ENCODE measurements at places on chromosomes 13 and 19.

GRCh38 chr19:33622809-33623511, 1.2 kb downstream of the CHST8 start:
- no peak for DNase-seq

GRCh38 chr13:112065867-112066623, 904 bp upstream of the SOX1 start:
- no peak for DNase-seq

GRCh38 chr13:99085139-99085807, 107.4 kb upstream of the DOCK9 start:
- peak; percentile 55 for DNase-seq

DNA sequence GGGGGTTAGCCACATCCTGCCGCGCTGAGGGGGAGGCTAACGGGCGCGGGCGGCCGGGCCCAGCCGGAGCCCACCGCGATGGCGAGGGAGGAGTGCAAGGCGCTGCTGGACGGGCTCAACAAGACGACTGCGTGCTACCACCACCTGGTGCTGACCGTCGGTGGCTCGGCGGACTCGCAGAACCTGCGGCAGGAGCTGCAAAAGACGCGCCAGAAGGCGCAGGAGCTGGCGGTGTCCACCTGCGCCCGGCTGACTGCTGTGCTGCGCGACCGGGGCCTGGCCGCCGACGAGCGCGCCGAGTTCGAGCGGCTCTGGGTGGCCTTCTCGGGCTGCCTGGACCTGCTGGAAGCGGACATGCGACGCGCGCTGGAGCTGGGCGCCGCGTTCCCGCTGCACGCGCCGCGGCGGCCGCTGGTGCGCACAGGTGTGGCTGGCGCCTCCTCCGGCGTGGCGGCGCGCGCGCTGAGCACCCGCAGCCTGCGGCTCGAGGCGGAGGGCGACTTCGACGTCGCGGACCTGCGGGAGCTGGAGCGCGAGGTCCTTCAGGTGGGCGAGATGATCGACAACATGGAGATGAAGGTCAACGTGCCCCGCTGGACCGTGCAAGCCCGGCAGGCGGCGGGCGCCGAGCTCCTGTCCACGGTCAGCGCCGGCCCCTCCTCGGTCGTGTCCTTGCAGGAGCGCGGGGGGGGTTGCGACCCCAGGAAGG, 692 bp downstream of the RGS9BP start:
- peak; percentile 26 for DNase-seq

- no peak for DNase-seq
Measured at GRCh38 chr13:98475522-98475921, 101.4 kb downstream of the STK24 start.

DNA sequence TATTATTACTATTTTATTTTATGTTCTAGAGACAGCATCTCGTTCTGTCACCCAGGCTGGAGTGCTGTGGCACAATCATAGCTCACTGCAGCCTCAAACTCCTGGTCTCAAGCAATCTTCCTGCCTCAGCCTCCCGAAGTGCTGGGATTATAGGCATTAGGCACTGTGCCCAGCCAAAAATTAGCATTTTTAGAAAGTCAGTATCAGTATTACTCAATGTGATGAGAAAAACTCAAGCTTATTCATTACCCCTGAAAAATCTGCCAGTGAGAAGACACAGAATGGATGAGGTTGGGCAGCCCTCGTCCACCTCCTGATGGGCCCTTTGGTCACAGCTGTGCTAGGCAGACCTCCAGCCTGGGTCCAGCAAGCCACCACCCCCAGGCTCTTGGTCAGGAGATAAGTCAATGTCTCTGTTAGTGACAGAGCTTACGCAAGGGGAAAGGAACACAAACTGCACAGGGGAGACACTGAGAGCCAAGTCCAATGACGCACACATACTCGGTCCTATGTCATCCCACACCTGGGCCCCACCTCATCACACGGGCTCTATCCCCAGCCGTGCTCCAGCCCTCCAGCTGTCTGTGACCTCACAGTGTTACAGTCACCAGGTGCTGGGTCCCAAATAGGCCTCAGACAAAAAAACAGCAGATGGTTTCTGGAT, 19.8 kb downstream of the PEPD start:
- DNase-seq, result no peak

- peak; percentile 75 for DNase-seq
Measured at GRCh38 chr19:48795055-48795684, 15.7 kb downstream of the BCAT2 start.

DNA sequence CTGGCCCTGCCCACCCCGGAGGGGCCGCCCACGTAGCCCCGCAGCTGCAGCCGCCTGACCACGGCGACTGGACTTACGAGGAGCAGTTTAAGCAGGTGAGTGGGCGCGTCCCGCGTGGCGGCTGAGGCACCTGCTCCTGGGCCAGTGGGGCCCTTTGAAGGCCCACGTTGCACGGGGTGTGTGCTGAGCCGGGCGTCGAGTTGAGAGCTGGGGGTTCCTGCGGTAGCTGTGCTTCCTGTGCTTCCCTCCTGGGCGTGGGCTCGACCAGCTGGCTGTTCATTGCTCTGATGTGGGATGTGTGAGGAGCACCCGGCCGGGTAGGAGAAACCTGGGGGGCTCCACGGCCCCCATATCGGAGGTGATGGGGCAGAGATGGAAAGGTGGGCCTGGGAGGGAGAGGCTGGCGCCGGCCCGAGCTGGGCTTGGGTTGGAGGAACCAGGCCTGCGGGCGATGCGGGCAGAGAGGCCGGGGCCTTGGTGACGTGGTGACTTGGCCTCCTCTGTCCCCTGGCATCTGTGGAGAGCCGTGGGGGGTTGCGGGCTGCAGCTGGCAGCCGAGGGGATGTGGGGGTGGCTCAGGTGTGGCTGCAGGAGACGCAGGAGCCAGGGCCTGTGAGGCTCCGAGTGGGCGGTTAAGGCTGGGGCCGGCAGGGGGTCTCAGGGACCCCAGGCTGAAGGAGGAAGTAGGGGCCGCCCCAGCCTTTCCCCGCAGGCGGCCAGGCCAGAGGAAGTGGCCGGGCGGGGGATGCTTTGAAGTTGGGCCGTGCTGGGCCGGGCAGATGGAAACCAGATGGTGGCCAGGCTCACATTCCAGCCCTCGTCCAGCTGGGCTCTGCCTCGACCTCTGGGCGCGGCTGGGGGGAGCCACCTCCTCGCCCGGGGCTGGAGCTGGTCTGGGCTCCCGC, 7.1 kb downstream of the ARID3A start:
- peak; percentile 57 for DNase-seq

DNA sequence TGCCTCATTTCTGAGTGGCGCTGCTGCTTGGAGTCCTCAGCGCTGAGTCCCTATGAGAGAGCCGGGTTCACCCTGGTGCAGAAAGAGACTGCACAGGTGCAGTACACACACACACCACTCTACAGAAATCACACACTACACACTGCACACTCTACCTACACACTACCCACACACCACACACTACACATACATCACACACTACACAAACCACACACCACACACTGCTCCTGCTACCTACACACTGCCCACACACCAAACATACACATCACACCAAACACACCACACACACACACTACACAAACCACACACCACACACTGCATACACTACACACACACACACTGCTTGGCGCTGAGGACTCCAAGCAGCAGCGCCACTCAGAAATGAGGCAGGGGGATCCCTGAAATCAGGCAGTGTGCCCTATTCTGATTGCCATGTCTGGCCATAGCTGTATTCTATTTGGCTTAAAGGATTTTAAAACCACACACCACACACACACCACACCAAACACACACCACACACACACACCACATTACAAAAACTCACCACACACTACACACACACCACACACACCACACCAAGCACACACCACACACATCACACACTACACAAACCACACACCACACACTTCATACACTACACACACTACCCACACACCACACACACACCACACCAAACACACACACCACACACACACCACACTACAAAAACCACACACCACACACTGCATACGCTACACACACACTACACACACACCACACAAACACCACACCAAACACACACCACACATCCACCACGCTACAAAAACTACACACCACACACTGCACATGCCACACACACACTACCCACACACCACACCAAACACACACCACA, 4.9 kb downstream of the MAG start:
- no peak for DNase-seq

DNA sequence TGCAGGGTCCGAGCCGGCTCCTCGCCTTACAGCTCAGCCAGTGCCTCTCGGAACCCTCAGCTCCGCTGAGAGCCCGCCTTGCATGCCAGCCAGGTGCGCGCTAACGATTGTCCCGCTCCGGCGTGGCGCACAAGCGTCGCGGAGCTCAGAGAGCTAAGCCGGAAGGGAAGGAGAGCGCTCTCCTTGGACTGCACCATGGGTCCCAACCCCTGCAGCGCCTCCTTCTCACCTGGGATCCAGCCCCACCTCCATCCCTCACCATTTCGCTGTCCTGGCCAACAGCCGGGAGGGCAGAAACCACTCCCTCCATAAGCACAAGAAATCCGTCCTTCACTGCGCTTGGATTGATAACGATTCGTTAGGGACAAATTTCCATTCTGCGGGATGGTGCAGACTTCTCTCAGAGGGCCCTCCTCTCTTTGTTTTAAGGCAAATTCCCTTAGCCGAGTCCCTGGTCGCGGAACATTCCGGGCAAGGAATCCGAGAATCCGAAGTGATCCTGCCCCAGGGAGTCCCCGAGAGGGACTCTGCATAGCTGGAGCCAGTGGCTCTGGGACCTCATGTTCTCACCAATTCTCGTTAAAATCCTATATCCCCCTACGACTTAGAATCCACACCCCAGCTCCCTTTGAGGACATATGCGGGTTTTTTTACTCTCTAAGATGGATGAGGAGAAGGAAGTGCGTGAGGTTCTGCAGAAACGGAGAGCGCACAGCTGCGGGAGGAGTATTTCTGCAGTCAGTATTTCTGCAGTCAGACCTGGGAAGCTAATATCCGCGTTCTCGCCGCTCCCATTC, 2.8 kb downstream of the GSX1 start:
- DNase-seq, result no peak

DNA sequence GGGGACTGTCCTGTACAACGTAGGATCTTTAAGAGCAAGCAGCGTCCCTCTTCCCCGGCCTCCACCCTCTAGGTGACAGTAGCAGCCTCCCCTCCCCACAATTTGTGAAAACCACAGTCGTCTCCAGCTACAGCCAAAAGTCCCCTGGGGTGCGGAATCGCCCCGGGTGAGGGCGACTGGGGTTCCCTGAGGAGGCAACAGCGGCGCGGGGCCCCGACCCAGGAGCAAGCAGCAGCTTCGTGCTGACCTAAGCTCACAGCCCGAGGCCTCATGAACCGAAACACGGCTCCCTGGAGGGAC, 322 bp downstream of the ZNF558 start:
- no peak for DNase-seq

DNA sequence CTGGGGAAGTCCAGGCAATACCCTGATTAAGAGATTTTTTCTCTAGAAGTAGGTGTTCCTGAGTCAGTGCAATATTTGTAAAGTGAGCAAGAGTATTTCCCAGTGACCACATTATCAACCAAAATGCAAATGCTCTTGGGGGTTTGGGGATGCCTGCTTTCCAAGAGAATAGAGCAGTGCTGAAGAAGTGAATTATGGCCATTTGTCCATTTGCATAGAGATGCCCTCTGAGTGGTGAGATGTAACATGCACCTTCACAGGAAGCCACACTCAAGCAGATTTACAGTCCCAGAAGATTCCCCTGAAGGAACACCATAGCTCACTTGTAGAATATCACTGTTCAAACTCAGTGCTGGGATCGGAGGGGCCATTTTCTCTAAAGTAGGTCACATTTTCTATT, 71.8 kb downstream of the TNFSF11 start:
- DNase-seq, result no peak

GRCh38 chr19:12952488-12953137, 4.4 kb downstream of the GADD45GIP1 start:
- DNase-seq, result no peak

GRCh38 chr13:51270623-51271415, 48.6 kb downstream of the FAM124A start:
- DNase-seq, result no peak

DNA sequence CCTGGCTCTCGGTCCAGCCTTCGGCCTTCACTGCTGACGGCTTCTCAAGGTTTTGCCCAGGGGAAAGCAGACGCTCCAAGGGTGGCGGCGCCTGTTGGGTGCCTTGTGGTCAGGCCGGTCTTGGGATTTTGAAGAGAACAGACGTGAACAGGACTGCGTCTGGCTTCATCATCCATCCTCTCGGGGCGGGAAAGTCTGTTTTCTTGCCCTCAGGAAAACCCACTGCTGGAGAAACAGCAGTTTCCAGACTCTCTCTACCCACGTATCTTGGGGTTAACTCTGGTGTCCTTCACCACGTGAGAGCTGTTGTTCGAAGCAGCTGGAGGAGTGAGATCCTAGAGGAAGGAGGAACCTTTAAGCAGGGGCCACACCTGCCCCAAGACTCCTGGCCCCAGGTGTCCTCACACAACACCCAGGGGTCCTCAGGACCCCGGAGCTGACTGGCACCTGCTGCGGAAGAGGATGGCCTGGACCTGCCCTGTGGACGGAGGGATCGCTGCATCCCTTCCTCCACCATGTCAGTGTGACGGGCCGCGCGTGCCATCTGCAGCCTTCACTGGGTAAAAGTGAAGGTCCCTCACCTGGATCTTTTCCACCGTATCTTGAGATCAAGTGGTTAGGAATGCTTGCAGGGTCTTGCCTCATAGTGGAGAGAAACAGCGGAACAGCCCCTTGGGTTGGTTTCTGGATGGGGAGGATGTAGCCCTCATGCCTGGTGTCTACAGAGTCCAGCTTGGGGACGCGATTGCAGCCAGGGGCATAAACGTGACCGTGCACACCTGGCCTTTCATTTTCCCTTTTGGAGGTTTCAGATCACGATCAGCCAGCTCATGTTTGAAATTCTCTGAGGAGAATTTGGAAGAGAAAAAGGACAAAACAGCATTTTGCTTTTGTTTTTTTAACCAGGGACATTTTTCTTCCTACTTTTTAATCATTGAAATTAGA, 69.5 kb upstream of the MCF2L start:
- no peak for DNase-seq

Measured in T-cell (primary cell).